ENCODE measurements at places on chromosomes 6 and 20.

- DNase-seq, result no peak
These were observed 3.7 kb upstream of the ZSCAN23 start for GRCh38 chr6:28446818-28447511.

DNA sequence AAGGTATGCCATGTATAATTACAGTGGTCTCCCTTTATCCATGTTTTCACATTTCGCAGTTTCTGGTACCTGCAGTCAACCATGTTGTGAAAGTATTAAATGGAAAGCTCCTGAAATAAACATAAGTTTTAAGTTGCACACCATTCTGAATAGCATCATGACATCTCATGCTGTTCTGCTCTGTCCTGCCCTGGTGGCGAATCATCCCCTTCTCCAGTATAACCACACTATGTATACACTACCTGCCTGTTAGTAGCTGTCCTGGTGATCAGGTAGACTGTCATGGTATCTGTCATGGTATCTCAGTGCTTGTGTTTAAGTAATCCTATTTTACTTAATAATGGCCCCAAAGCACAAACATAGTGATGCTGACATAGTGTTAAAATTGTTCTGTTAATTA lies 97.1 kb downstream of the ZFAND3 start:
- DNase-seq, result no peak

DNA sequence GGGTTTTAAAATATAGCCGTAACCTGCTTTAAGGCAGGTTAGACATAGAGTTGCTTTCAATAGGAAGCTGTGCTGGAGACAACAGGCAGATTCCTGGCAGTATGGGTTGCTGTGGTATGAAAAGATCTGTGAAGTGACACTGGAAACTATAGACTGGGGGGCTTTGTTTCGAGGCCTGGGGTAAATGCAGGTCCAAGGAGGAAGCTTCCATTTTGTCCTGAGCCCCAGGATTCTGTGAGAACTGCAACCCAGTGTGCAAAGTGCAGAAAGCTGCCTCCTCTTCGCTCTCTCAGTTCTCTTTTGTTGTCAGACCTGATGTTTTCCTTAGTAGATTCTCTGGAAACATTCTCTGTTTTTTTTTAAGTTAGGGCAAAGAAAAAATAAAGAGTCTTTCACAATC lies 86.9 kb downstream of the LYRM4 start:
- DNase-seq, result no peak

DNA sequence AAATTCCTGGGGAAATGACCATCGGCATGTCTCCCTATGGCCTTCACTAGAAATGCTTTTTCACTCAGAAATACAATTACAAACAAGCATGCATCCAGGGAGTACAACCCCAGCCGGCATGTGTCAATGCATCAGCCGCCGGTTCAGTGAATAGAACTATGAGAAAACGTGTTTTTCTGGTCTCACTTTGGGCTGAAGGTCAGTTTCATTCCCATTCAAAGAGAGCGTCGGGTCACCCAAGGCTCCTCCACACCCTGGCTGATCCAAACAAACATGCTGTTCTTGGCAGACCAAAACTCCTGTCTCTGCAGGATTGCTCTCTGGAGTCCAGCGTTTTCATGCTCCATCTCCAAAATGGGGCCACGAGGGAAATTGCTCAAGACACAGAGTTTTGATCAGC lies 35.5 kb upstream of the NXT1 start:
- DNase-seq, result no peak

GRCh38 chr6:56499095-56499494 lies 143.6 kb downstream of the DST start:
- DNase-seq, result no peak

DNA sequence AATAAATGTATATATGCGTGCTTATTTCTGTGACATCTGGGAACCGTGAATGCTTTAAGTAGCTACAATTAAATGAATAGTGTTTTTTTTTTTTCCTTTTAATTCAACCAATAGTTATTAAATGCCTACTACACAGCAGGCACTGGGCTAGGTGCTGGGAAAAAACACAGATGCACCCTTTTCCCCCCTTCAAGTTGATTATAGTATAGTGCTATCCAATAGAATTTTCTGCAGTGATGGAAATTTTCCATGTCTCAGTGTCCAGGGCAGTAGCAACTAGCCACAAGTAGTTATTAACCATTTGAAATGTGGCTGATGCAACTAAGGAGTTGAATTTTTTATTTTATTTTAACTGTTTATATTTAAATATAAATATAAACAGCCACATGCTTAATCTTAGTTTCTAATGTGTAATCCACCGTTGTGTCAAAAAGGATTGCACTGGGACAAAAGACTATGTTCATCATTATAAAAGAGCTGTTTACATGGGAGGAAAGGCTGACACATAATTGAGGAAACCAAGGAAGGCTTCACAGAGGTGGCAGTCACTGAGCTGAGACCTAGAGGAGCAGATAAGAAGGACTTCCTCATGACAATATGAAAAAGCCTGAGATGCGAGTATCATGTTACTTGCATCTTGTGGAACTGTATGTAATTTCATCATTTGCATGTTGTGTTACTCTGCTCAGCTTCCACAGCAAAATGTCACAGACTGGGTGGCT lies 261.2 kb upstream of the PLCB4 start:
- DNase-seq, result no peak

GRCh38 chr20:9253006-9253539 lies 184.2 kb downstream of the PLCB4 start:
- DNase-seq, result no peak

- DNase-seq, result no peak
These were observed 40.3 kb downstream of the ERMARD start for GRCh38 chr6:169791721-169792131.

DNA sequence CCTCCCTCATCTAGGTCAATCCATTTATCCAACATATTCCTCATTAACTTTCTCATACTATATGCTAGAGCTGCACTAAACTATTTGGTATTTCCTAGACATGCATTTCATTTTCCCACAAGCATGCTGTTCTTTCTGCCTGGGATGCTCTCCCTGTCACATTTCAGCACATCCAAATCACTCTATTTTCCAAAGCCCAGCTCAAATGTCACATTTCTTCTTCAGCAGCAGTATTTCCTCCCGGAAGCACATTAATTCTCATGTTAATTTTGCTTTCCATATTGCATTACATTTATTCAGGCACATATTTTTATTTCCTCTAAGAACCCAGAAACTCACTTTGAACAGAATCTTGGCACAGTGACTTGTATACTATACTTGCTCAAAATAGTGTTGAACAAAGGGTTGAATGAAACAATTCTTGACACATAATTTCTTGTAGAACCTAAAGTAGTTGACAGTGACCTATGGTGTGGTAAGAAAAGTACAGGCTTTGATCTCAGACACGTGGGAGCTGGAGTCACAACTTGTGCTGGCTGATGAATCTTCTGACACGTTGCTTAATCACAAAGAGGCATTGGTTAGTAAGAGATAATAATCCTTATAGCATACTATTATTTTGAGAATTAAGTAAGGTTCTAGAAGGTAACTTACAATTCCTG lies 30.8 kb upstream of the CD2AP start:
- DNase-seq, result no peak

DNA sequence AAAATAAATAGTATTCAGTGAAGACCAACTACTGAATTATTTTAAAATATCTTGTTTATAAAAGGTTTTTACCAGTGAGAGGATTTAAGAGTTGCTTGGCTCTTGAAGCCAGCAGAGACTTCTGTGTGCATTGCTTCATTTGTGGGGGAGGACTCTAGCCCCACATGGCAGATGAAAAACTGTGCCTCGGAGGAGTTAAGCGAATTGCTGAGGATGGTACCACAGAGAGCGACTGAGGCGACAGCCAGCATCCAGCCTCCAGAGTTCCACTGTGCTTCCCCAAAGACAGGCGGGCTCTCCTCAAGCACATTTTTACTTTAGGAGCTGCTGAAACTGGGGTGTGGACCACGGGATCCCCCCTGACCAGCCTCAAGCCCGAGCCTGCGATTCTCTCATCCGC lies 80.7 kb downstream of the THBS2 start:
- DNase-seq, result no peak

- no peak for DNase-seq
These were observed 4.2 kb upstream of the TTPAL start for GRCh38 chr20:44471481-44471882.

DNA sequence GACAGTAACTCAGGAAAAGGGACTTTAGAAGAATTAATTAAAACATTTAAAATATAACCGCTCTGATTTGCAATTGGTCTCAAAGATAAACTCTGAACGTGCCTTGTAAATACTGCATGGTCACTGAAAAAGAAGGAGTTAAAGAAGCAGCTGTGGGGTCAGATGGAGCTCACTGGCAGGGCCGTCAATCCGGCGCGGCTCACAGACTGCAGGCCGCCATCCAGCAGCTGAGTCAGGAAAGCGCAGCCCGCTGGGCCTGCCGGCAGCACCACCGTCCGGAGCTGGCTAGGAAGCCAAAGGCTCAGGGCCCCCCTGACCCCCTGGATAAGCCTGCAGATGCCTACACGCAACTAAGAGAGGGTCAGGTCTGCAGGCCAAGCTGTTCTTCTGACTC lies 54.2 kb upstream of the FRMD1 start:
- DNase-seq, result no peak

- no peak for DNase-seq
These were observed 17.4 kb downstream of the CASS4 start for GRCh38 chr20:56429502-56429901.

DNA sequence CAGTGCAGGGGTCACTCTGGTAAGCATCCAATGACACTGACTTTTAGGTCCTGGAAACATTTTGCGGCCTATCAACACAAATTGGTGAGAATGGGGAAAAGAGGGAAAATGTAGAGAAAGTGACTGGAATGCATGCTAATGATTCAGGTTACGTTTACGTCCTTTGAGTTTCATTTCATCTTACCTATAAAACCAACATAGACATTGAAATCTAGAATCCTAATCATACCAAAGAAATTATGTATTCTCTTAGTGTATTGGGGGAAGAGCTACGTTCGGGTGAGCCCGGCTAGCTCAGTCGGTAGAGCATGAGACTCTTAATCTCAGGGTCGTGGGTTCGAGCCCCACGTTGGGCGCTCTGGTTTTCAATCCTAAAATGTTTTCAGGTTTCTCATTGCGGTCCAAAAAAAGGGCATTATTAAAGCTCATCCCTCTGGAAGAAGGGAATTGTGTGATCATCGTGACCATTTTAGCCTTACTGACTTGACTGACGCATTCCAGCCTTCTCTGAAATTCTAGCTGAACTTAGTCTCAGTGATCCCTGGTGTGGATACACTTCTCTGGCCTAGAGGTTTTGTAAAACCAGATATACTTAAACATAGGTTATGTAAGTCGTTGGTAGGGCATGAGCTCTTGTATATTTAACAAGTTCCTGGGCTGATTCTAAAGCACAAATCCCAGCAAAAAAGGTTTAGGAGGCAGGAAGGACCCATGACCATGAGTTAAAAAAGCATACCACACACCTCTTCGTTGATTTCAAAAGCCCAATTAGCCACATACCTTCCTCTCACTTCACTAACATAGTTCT lies 18.3 kb downstream of the HMGN4 start:
- DNase-seq, result no peak

DNA sequence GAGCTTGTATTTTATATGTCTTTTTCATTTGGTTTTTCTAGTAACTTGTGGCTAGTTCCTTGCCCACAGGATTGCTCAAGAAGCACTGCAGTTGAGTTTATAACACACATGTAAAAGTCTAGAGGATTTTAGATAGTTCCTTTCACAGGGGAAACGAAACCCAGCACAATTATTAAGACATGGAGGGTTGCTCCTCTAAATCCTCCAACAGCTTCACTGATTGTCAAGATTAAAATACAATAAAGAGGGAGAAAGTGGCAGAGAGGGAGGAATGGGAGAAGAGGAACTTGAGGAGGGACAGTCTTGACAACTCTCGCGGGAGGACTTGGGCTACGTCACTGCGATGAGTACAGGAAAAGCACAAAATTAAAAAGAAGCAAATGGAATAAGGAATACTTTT lies 9.7 kb upstream of the TBC1D7 start:
- DNase-seq, result no peak

- DNase-seq, result no peak
These were observed 108.7 kb upstream of the CNKSR3 start for GRCh38 chr6:154619146-154619545.

DNA sequence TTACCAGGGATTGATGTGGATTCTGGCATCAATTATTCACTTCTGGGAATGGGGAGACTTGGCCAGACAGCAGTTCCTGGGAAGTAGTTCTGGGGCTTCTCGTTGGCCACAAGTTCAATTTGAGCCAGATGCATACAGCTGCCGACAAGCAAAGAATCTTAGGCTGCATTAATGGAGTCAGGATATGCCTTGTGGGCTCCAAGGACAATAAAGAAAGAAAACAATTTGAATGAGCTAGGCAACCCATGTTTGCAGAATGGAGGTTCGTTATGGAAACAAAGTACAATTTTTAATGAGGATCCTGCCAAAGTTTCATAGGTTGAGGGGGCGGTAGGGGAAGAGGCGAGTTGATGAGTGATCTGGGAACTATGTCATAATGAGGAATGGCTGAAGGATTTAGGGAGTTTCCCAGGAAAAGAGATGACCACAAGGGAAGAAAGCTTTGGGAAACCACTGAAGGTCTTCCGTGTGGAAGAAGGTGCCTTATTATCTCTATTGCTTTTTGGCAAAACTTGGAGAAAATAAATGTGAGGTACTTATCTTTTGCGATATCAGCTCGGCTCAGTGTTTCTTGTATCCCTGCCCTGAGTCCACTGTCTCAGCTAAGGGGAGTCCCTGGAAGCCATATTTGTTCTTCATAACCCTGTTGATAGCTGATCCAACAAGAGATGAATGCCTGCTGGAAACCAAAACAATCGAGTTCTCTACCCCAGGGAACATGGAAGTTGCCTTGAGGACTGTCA lies 181.0 kb upstream of the ZNF217 start:
- no peak for DNase-seq

- DNase-seq, result peak; percentile 19
These were observed 796 bp downstream of the SENP6 start for GRCh38 chr6:75602246-75603105.

DNA sequence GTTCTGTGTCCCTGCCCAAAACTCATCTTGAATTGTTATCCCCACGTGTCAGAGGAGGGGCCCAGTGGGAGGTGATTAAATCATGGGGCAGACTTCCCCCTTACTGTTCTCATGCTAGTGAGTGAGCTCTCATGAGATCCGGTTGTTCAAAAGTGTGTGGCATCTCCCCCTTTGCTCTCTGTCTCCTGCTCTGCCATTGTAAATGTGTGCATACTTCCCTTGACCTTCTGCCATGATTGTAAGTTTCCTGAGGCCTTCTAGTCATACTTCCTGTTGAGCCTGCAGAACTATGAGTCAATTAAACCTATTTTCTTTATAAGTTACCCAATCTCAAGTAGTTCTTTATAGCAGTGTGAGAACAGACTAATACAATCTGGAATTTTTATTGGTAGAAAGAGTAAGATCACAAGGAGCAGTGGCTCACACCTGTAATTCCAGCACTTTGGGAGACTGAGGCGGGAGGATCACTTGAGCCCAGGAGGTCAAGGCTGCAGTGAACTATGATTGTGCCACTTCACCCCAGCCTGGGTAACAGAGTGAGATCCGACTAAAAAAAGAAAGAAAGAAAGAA lies 47.1 kb upstream of the SLC22A16 start:
- DNase-seq, result no peak

DNA sequence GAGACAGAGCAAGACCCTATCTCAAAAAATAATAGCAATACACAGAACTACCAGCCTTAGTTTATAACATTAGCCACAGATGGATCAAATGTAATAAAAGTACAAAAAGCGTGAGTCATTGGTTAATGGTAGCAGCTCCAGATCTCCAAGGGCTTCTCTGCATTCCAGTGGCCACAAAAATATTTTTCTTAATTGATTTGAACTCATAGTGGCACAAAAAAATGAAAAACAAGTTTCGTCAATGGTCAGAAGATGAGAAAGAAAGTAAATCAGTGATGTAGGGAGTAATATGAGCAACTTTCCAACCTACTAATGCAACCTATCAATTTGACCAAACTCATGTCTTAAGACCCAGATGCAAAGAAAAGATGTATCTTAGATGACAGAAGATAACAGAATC lies 79.6 kb downstream of the CEP57L1 start:
- no peak for DNase-seq
